Ovary (tissue), 10 donors: ENCODE measurements at places on chromosomes 4 and X. TPM values are rescaled to one million over a fixed set of nuclear protein-coding genes. Genes with fewer than 3 reads are reported as not detected.

GRCh38 chrX:119041175-119041574 lies 31.6 kb upstream of the CT47C1 start:
- H3K4me3 ChIP-seq, result no peak overlapping the region
- DNase-seq, result peak; percentile 54
- peak overlapping the region; percentile 29 for H3K27ac ChIP-seq
- H3K4me1 ChIP-seq, result peaks cover 4% of the 10 kb centered on the region
- H3K36me3 ChIP-seq, result no peaks in the 10 kb centered on the region

- no peaks in the 10 kb centered on the region for H3K27me3 ChIP-seq
- H3K4me3 ChIP-seq, result no peak overlapping the region
- H3K27ac ChIP-seq, result no peak overlapping the region
- peaks cover 7% of the 10 kb centered on the region for H3K4me1 ChIP-seq
- DNase-seq, result no peak
- H3K36me3 ChIP-seq, result no peaks in the 10 kb centered on the region
These were observed 55.0 kb upstream of the TMEM33 start for GRCh38 chr4:41880022-41880837.

DNA sequence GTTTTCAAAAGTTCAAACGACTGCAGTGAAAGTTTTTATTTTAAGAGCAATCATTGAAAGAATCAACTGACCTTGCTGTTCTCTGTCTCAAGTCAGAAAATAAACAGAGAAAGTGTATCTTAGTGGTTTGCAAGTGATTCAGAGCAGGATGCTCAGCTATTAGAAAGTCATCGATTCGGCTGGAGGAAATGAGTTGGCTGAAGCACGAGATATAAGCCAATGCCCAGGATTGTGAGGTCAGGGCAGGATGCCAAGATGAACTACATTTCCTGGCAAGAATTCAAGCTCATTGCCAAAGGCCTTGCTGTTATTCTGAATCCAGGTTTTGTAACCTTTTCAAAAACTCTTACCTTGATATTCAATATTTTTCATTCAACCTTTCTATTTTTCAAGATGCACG lies 541.4 kb upstream of the BOD1L1 start:
- H3K36me3 ChIP-seq, result no peaks in the 10 kb centered on the region
- H3K27ac ChIP-seq, result no peak overlapping the region
- H3K4me3 ChIP-seq, result no peak overlapping the region
- no peaks in the 10 kb centered on the region for H3K4me1 ChIP-seq
- DNase-seq, result no peak

DNA sequence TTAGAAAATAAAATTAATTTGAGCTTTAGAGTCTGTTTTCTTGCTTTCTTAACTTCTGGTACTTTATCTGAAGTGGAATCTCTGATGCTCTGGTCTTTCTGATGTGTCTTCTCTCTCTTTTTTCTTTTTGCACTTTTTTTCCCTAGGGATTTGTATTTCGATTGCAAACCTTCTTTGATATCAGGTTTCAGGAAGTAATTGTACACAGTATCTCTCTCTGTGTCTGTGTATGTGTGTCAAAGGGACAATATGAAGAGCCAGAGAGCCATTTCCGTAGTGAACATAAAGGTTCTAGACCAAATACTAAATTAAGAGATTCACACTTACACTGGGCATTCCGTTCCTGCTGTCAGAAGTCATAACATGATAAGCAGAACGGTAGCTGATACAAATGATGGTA lies 325.0 kb downstream of the PCDH7 start:
- no peak for DNase-seq
- H3K4me3 ChIP-seq, result no peak overlapping the region
- no peaks in the 10 kb centered on the region for H3K4me1 ChIP-seq
- no peak overlapping the region for H3K27ac ChIP-seq
- no peaks in the 10 kb centered on the region for H3K27me3 ChIP-seq
- no peaks in the 10 kb centered on the region for H3K36me3 ChIP-seq

DNA sequence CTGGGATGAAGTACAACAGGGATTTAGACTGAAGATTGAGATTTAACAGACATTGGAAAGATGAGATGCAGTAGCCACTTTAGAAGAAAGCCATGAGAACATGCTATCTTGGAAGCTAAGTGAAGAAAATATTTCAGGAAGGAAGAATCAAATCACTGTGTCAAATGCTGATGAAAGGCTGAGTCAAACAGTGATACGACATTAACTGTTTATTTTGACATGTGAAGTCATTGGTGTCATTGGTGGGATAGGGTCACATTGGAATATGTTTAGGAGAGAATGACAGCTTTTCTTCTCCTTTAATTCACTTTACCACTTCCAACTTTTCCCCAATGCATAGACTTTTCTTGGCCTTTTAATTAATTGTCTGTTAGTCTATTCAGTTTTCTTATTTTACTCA lies 653.0 kb upstream of the BOD1L1 start:
- H3K27me3 ChIP-seq, result no peaks in the 10 kb centered on the region
- no peak overlapping the region for H3K4me3 ChIP-seq
- H3K27ac ChIP-seq, result no peak overlapping the region
- DNase-seq, result no peak
- H3K4me1 ChIP-seq, result no peaks in the 10 kb centered on the region
- H3K36me3 ChIP-seq, result no peaks in the 10 kb centered on the region

- no peak overlapping the region for H3K4me3 ChIP-seq
- no peak overlapping the region for H3K27ac ChIP-seq
- H3K27me3 ChIP-seq, result no peaks in the 10 kb centered on the region
These were observed 483.6 kb downstream of the SH2D1A start for GRCh38 chrX:124829930-124830329.

GRCh38 chr4:89006307-89006706 lies 50.7 kb downstream of the FAM13A start:
- H3K36me3 ChIP-seq, result no peaks in the 10 kb centered on the region
- no peaks in the 10 kb centered on the region for H3K4me1 ChIP-seq
- DNase-seq, result no peak
- no peak overlapping the region for H3K27ac ChIP-seq
- H3K27me3 ChIP-seq, result no peaks in the 10 kb centered on the region
- H3K4me3 ChIP-seq, result no peak overlapping the region

GRCh38 chr4:77021614-77022089 lies 54.1 kb downstream of the CCNI start:
- DNase-seq, result peak; percentile 60
- peaks cover 15% of the 10 kb centered on the region for H3K4me1 ChIP-seq
- no peak overlapping the region for H3K4me3 ChIP-seq

DNA sequence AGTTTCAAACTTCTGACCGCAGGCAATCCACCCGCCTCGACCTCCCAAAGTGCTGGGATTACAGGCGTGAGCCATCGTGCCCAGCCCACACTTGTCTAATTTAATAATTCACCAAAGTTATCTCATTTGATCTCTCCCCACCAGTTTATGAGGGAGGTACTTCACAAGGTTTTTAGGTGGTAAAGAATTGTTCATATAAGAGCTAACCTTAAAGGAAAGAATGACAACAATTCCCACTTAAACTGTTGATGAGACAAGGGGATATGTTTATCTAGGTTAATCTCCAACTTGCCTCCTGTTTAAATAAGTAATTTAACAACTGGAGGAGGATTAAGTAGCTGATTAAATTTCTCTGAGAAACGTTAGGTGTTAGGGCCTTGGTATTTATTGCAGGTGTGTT lies 117.6 kb upstream of the CBLL2 start:
- H3K4me3 ChIP-seq, result no peak overlapping the region
- no peaks in the 10 kb centered on the region for H3K36me3 ChIP-seq

- no peak overlapping the region for H3K4me3 ChIP-seq
- DNase-seq, result no peak
- no peaks in the 10 kb centered on the region for H3K27me3 ChIP-seq
- H3K27ac ChIP-seq, result no peak overlapping the region
- H3K36me3 ChIP-seq, result no peaks in the 10 kb centered on the region
- no peaks in the 10 kb centered on the region for H3K4me1 ChIP-seq
These were observed 68.1 kb downstream of the UCHL1 start for GRCh38 chr4:41324861-41325260.

- H3K27me3 ChIP-seq, result no peaks in the 10 kb centered on the region
- H3K4me3 ChIP-seq, result no peak overlapping the region
- DNase-seq, result no peak
These were observed 383.3 kb downstream of the GRXCR1 start for GRCh38 chr4:43275779-43276178.

- H3K27ac ChIP-seq, result no peak overlapping the region
- H3K4me3 ChIP-seq, result no peak overlapping the region
- no peaks in the 10 kb centered on the region for H3K4me1 ChIP-seq
- H3K36me3 ChIP-seq, result no peaks in the 10 kb centered on the region
- DNase-seq, result no peak
These were observed 34.9 kb downstream of the ELOVL6 start for GRCh38 chr4:110163327-110164069.

- no peak overlapping the region for H3K4me3 ChIP-seq
- no peak overlapping the region for H3K27ac ChIP-seq
- no peaks in the 10 kb centered on the region for H3K36me3 ChIP-seq
- no peaks in the 10 kb centered on the region for H3K27me3 ChIP-seq
- no peak for DNase-seq
These were observed 83.3 kb downstream of the STK32B start for GRCh38 chr4:5134620-5135019.

- H3K4me1 ChIP-seq, result no peaks in the 10 kb centered on the region
- no peak overlapping the region for H3K4me3 ChIP-seq
- no peak overlapping the region for H3K27ac ChIP-seq
- no peak for DNase-seq
- H3K27me3 ChIP-seq, result no peaks in the 10 kb centered on the region
These were observed 83.4 kb upstream of the NKX1-1 start for GRCh38 chr4:1489639-1489995.

GRCh38 chrX:77223046-77223445 lies 224.1 kb upstream of the FGF16 start:
- no peaks in the 10 kb centered on the region for H3K27me3 ChIP-seq
- no peaks in the 10 kb centered on the region for H3K36me3 ChIP-seq
- H3K4me3 ChIP-seq, result no peak overlapping the region

DNA sequence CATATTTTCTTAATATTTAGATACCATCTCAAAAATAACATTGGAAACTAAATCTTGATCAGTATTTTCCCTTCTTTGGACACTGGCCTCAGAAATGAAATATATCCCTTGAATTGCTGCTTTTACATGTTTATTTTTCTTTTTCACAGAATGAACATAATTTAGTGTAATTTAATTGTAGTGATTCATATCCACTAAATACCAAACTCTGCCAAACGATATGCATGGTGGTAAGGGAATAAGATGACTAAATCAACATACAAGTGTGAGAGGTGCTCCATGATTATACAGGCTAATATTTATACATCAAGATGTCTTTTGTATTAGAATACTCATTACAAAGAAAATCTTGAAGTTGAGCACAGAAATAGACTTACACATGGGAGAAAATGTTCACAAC lies 216.8 kb upstream of the PACRGL start:
- no peak overlapping the region for H3K4me3 ChIP-seq
- H3K36me3 ChIP-seq, result no peaks in the 10 kb centered on the region
- H3K4me1 ChIP-seq, result peaks cover 2% of the 10 kb centered on the region
- H3K27ac ChIP-seq, result no peak overlapping the region

- H3K4me3 ChIP-seq, result no peak overlapping the region
- DNase-seq, result no peak
- H3K4me1 ChIP-seq, result peaks cover 2% of the 10 kb centered on the region
- H3K27ac ChIP-seq, result no peak overlapping the region
- no peaks in the 10 kb centered on the region for H3K27me3 ChIP-seq
- no peaks in the 10 kb centered on the region for H3K36me3 ChIP-seq
These were observed 10.0 kb upstream of the PLK4 start for GRCh38 chr4:127870688-127871087.

DNA sequence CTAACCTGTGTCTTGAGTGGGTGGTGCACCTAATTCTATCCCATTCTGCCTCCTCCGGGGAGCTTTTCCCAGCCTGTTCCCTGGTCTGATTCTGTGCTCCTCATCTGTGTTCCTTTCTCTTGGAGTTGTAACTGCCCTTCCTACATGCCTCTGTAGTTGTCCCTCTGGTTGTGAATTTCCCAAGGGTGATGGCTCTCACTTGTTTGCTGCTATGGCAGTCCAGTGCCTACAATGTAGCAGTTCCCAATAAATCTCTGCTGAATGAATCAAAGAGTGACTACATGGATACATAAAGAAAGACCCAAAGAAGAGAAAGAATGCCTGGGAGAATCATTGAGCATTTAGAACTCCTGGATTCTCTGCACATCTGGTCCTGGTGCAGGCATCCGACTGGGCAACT lies 141.6 kb downstream of the HS3ST1 start:
- no peaks in the 10 kb centered on the region for H3K36me3 ChIP-seq
- no peaks in the 10 kb centered on the region for H3K27me3 ChIP-seq
- H3K4me1 ChIP-seq, result no peaks in the 10 kb centered on the region
- DNase-seq, result no peak

GRCh38 chr4:158767451-158767850 lies 1.4 kb upstream of the FNIP2 start:
- no peak for DNase-seq
- H3K27me3 ChIP-seq, result no peaks in the 10 kb centered on the region
- H3K36me3 ChIP-seq, result no peaks in the 10 kb centered on the region
- peaks cover 4% of the 10 kb centered on the region for H3K4me1 ChIP-seq

- no peaks in the 10 kb centered on the region for H3K27me3 ChIP-seq
- DNase-seq, result no peak
- peaks cover 16% of the 10 kb centered on the region for H3K4me1 ChIP-seq
- no peak overlapping the region for H3K27ac ChIP-seq
These were observed 221.2 kb downstream of the LDB2 start for GRCh38 chr4:16677001-16677944.

GRCh38 chr4:164753873-164754488 lies at the start of gene SMIM31:
SMIM31 (plus strand) TSS chr4:164754131; CDS start chr4:164770444, 16,313 bp downstream.
- DNase-seq, result no peak
- no peak within 1 kb of the TSS for H3K27ac ChIP-seq
- H3K4me1 ChIP-seq, result no peaks in the 10 kb centered on the region
- no peaks in the 10 kb centered on the region for H3K36me3 ChIP-seq
- H3K4me3 ChIP-seq, result no peak within 1 kb of the TSS

DNA sequence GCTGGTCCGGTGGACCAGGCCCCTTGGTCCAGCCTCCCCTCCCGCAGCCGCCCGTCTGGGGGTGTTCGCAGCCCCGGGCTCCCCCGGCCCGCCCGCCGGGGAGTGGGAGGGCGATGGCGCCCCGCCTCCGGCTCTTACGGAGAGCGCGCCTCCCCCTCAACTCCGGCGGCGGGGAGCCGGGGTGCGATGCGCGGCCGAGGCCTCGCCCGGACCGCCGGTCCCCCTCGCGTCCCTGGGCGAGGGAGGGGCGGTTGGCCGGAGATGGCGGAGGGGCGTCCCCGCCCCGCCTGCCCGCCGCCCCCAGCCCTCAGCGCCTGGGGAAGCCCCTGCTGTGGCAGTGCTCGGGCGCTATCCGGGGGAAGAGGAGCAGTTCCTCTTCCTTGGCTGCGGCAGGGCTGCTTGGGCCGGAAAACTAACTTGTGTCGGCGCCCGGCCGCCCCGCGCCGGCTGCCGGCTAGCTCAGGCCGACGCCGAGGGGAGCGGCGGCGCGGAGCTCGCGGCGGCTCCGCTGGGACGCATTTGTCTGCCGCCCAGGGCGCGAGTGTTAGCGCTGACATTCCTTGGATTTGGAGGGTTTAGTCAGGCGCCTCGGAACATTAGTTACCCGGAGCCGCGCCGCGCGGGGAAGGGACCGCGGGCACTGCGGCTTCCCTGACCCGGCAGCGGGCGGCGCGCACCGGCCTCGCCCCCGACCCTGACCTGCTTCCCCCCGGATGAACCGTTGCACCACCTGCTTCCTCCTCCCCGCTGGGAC lies 994 bp downstream of the GALNT7 start:
- no peaks in the 10 kb centered on the region for H3K27me3 ChIP-seq
- peak overlapping the region; percentile 73 for H3K4me3 ChIP-seq
- peak overlapping the region; percentile 96 for H3K27ac ChIP-seq
- H3K4me1 ChIP-seq, result peaks cover 2% of the 10 kb centered on the region

Gene CT45A3
- polyA plus RNA-seq, result not detected

Gene HS3ST1
- polyA plus RNA-seq, result 10.1 TPM

Gene MUC7
- not detected for polyA plus RNA-seq

Gene SSX1
- not detected for polyA plus RNA-seq

Gene PNMA6F
- polyA plus RNA-seq, result 0.04 TPM

Gene MAGEA2B
- not detected for polyA plus RNA-seq

Gene VSIG4
- 19.4 TPM for polyA plus RNA-seq

Gene TKTL2
- not detected for polyA plus RNA-seq

Gene OFD1
- 21.8 TPM for polyA plus RNA-seq

Gene CLDN22
- polyA plus RNA-seq, result not detected

Gene ODAM
- not detected for polyA plus RNA-seq

Gene GLRA2
- polyA plus RNA-seq, result not detected
